DND-41 (cell line): ENCODE measurements at places on chromosomes 7 and 10.

DNA sequence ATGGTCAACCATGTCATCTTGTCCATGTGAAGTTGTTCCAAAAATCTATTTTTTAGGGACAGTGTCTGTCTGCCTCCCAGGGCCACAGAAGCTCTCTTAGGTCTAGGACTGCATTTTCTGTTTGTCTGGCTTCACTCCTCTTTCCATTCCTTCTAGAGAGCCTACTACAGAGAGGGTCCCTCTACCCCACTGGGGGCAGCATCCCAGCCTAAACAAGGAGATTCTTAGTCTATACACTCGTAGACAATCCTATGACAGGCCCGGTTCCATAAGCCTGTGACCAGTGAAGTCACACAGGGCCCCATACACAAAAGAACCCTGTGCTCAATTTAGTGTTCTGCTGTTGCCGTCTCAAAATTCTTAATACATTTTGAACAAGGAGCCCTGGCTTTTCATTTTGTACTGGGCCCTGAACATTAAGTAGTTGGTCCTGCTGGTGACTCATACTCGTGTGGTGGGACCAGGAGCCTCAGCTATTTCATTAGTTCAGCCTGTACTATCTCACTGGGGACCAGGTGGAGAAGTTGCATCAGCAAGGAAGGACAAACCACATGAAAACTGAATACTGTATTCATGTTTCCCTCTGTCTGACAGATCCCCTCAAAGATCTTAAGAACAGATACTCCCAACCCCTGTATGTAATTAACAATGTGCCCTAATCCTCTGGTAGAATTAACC is 23.5 kb upstream of the FAM180A start:
- peak; percentile 75 for DNase-seq

DNA sequence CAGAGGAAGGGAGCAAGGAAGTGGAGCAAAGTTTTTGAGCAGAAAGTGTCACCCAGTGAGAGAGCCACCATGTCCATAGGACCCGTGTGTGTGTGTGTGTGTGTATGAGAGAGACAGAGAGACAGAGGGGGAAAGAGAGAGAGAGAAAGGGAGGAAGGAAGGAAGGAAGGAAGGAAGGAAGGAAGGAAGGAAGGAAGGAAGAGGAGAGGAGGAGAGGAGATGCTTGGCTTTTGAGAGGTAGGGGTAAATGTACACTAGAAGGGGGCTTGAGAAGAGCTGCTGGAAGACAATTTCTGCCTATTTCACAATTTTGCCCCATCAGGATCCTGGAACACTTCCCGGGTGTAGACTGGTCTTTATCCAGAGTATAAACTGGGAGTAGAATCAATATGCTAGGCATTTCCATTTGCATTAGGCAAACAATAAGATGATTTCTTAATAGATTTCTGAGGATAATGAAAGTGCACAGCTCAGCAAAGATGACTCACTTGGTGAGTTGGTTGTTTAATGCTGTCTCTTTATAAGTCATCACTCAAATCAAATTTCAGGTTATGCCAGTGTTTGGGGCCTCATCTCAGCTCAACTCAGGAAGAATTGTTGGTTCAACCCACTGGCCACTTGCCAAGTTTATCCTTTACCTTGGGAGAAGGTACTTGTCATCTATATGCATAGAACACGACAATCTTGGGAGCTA is 70.0 kb upstream of the FAM13C start:
- no peak for DNase-seq

DNA sequence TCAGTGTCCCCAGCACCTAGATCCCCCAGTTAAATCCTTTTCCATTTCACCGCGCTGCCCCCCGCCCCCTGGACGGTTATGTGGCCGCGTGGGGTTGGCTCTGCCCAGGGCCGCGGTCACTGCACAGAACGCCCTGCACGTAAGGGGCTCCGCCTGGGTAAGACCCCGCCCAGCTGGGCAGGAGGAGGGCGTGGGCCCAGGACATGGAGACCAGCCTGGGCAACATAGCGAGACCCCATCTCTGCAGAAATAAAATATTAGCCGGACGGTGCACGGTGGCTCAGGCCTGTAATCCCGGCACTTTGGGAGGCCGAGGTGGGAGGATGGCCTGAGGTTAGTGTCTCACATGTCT is 650 bp upstream of the ZFAND2A start:
- peak; percentile 35 for DNase-seq

- no peak for DNase-seq
Measured at GRCh38 chr10:24382979-24383663, 174.2 kb downstream of the KIAA1217 start.

DNA sequence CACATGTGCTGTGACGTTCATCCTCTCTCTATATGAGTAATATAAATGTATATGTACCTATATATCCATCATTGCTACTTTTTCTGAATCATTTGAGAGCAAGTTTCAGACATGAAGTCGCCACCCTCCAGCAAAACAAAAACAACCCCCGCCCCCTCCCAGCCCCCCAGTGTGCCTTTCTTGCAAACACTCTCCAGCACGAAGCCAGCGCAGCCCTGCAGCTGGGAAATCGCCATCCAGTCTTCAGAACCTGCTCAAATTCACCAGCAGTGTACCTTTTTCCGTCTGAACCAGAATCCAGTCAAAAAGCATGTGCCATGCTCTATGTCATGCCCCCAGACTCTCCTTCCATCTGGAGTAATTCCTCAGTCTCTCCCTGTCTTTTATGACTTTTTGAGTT is 135.8 kb downstream of the TACC2 start:
- no peak for DNase-seq
